ENCODE measurements at places on chromosomes 7 and 10.

DNA sequence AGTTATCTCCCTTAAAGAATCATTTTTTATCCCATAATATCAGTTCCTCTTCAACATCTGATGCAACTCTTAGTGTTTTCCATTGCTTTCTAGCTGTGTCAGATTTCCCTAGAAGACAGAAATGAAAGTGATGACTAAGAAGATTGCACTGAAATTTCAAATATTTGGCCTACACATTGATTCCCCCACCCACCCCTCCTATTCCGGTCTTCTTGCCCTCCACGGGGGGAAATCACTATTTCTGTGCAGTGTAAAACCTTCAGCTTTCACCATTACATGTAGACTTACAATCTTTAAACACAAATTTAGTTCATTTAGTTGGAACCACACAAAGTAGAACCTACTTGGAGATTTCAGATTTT lies 63.7 kb upstream of the IL6 start:
- DNase-seq, result no peak

DNA sequence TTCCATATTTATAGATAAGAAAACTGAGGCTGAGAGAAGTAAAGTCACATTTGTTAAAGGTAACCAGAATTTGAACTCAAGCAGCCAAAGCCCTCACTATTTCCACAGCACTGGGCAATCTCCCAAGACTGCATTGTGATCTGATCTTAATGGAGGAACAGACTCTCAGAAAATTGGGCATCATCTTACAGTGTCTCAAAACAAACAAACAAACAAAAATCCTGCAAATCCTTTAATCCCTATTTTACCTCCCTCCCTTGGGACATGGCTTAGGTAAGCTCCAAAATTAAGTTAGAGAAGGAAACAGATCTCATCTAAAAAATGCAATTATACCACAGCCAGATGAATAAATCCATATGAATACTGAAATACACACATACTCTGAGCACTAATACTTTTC lies 57.5 kb downstream of the FHIP2A start:
- no peak for DNase-seq

DNA sequence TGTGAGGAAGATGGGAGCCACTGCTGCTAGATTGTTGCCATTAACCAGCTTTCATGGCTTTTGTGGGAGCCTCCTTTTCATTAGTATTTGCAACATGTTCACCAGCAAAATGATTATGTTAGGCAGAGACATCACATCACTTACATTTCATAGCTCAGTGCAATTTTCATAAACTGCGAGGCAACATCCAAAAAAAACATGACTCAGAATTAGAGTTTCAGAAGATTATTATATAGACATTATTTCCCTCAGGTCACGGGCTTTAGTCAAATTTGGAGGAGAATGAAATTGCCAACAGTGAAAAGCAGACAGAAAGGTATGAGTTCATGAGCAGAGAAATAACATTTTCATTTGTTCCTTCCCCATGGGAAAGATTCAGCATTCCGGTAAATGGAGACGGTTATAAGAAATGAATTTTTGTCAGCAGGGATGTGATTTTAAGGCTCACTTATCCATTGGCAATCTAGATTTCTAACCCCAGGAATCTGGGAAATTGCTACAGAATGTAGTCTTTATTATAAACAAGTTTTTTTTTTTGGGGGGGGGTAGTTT lies 573.2 kb downstream of the AUTS2 start:
- DNase-seq, result no peak

DNA sequence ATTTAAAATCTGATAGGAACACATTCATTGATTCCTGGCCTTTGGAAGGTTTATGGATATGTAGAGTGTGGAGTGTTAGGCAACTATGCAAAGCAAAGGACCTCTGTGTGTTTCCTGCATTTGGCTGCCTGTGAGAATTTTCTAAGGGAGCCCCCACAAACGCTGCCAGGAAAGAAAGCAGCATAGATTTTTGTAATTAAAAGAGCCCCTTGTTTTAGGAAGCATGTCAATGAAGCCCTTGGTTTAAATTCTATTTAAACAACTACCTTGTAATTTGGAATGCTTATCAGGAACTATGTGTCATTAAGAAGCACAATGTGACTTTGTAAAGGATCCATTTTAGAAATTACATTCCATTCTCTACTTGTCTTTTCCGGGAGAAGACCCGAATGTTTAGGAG lies 742.5 kb downstream of the NXPH1 start:
- no peak for DNase-seq

- DNase-seq, result no peak
Measured at GRCh38 chr10:75814014-75814413, 382.6 kb downstream of the LRMDA start.

GRCh38 chr10:74824900-74825370 lies 1.5 kb upstream of the KAT6B start:
- DNase-seq, result no peak

- DNase-seq, result no peak
Measured at GRCh38 chr10:129790715-129791446, 173.2 kb downstream of the EBF3 start.

DNA sequence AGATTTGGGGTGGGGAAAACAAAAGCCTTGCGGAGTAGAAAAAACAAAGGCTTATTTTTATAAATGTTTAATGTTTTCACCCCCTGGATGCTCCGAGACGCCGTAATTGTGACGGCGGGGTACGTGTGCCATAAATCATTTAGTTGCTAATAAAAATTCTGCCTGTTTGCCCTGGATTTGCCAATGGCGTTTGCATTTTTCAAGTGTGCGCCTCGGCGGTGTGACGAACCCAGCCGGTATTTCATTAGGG lies 2.5 kb upstream of the TNRC18 start:
- DNase-seq, result no peak

DNA sequence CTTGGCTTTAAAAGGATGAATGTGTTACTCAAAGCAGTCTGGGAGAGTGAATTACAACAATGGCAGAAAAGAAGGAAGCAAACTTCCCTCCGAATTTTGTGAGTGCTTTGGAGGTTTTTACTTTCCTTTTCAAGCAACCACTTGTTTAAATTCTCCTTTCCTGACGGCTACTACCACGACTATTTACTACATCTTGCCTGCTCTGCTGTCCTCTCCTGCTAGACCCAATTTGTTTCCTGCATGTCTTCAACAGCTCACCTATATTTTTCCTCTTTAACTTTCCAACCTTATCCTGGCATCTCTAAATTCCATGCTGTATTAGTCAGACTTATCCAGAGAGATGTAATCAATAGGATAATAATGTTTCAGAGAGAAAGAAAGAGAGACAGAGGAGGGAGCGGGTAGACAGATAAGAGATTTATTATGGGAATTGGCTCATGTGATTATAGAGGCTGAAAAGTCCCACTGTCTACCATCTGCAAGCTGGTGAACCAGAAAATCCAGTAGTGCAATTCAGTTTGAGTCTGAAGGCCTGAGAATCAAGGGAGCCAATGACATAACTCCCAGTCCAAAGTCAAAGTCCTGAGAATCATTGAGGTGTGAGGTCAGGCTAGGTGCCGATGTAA lies 42.8 kb upstream of the SLC13A1 start:
- DNase-seq, result no peak

GRCh38 chr10:132913559-132914115 lies 28.7 kb downstream of the CFAP46 start:
- DNase-seq, result no peak

GRCh38 chr10:85593226-85593772 lies 773.3 kb downstream of the GRID1 start:
- no peak for DNase-seq

- DNase-seq, result no peak
Measured at GRCh38 chr7:47951374-47951773, 3.1 kb upstream of the PKD1L1 start.

DNA sequence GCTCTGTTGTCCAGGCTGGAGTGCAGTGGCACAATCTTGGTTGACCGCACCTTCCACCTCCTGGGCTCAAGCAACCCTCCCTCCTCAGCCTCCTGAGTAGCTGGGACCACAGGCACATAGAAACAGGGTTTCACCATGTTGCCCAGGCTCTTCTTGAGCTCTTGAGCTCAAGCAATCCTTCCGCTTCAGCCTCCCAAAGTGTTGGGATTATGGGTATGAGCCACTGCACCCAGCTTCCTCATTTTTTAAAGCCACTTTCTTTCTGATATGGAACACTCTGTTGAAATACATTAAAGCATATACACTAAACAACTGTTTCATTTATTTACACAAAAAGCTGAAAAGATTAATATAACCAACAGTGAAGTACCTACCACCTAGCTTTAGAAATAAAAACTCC lies 117.2 kb downstream of the CLEC2L start:
- no peak for DNase-seq

DNA sequence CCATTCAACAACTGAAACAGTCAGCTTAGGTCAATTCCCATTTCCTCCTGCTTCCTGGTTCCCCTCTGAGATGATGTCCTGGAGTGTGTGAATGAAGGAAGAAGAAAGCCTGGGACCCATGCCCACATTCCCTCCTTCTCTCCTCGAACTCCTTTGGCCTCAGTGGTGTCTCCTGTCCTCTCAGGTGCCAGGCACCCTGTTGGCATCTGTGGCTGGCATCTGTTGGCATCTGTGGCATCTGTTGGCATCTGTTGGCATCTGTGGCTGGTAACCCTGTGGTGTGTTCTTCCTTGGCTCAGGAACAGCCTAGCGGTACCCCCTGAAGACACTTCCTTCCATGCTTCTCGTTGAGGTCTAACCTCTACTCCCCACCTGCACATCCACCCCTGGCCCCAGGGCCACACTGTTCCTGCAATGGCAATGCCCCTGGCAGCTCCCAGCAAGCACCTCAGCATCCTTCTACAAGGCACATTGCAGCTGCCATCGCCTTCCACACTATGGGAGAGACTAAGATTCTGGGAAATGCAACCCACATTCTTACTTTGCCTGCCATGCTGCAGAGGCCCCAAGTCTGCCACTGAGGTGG lies 114.4 kb upstream of the NEBL start:
- no peak for DNase-seq

- no peak for DNase-seq
Measured at GRCh38 chr7:46209611-46210388, 288.7 kb upstream of the IGFBP3 start.

GRCh38 chr10:20622531-20623211 lies 274.4 kb downstream of the NEBL start:
- DNase-seq, result no peak

GRCh38 chr10:17816199-17816598 lies 7.1 kb downstream of the MRC1 start:
- DNase-seq, result no peak

DNA sequence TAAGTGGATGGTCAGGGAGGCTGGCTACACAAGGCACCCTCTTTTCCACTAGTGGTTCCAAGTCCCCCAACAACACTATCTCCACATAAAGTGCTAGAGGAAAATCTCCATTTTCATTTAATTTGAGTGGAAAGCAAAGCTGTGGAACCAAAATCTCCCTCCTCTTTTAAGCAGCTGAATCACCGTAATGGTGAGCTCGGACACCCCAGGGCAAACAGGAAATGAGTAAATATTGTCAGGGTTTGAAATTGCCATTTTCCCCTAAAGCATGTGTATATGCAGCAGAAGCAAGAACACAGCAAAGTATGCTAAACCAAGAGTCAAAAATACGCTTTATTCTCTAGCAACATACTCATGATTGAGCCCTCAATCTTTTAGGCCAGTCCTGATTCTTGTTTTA lies 143.7 kb downstream of the GPAM start:
- DNase-seq, result no peak

GRCh38 chr7:6623589-6624245 lies 8.3 kb downstream of the ZNF853 start:
- DNase-seq, result no peak

GRCh38 chr7:101985057-101985902 lies 167.9 kb downstream of the CUX1 start:
- no peak for DNase-seq

- DNase-seq, result no peak
Measured at GRCh38 chr10:84447701-84448400, 119.5 kb downstream of the CCSER2 start.

- no peak for DNase-seq
Measured at GRCh38 chr10:15208221-15208620, 39.7 kb upstream of the NMT2 start.

GRCh38 chr7:105106473-105106872 lies 92.5 kb downstream of the KMT2E start:
- no peak for DNase-seq

DNA sequence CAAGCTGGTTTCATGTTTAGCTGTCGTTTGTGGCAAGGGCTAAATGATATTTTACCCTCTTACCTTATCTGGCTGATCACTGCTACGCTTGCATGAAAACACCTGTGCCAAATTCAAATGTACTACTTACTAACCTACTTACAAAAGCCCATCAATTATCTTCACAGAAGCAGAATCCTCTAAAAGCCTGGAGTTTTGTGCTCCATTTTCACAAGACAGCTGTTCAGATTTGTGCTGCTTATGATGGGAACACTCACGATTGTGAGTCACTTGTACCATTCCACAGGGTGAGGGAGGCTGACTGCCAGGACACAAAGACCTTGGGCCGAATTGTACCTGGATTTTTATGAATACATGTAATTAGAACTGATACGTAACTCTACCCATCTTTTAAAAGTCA lies 245.0 kb upstream of the NPY start:
- DNase-seq, result no peak

- DNase-seq, result peak; percentile 7
Measured at GRCh38 chr10:73625004-73625883, 16.0 kb downstream of the MYOZ1 start.

DNA sequence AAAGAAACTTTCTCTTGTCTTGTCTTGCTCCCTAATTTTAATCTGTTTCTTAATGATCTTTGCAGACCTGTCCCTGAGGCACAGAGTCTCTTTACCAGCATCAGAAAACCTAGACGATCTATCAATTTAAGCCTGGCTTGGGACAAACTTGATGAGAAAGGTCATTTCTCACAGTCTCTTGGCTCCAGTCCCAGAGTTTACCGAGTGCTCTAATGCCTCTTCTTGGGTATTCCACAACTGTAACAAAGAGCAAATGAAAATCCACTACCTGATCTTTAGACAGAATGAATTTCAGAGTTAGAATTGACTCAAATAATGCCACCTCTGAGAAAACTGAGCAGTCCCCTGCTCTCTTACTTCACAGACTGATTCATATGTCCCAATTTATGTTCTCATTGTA lies 106.4 kb upstream of the DNAJB12 start:
- no peak for DNase-seq

- DNase-seq, result no peak
Measured at GRCh38 chr7:38512704-38513103, 118.5 kb downstream of the AMPH start.

DNA sequence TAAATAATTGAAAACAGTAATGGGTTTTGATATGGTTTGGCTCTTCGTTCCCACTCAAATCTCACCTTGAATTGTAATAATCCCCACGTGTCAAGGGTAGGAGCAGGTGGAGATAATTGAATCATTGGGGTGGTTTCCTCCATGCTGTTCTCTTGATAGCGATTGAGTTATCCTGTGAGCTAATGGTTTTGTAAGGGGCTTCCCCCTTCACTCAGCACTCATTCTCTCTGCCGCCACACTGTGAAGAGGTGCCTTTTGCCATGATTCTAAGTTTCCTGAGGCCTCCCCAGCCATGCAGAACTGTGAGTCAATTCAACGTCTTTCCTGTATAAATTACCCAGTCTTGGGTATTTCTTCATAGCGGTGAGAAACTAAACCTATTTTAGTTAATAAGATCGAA lies 551.7 kb upstream of the POT1 start:
- DNase-seq, result no peak
